CD4-positive, alpha-beta T cell treated with Interleukin-6 at 100 ng/mL for 8 hours (primary cell): ENCODE measurements at places on chromosomes 2 and 18.
A peak's percentile ranks its signal among the peaks of the same experiment; 100 is the strongest.

DNA sequence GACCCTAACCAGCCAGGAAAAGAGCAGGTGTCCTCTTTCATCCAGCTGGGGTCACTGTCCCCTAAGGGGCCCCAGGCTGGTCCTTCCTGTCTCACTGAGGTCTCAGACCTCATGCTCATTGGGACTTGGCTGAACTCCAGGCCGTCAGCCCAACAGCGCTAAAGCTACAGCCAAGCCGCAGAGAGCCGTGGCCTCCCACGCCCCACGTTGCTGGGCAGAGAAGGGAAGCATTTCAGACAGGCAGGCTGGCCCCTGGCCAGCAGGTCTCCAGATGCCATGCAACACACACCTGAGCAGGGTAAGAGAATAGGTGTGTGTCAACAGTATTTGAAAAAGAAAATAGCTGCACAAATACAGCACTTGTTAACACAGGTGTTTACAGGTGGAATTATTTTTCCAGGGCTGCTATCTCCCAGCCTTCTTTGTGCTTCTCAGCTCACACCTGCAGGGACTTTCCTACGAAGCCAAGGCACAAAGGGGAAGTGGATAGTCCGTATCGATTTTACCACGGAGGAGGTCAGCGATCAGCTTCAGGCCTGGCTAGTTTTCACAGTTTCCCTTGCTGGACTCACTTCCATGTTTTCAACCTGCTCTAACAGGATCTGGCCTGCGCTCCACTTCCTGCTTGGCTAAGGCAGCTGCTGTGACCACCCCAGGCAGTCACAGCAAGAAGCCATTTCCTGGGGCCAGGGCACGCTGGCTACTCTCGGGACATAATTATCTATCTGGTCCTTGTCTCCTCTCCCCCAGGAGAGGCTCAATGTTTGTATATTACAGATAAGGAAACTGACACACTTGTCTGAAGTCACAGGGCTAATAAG lies 156.1 kb upstream of the ID2 start:
- no peak for DNase-seq

GRCh38 chr2:128305555-128306080 lies 13.1 kb downstream of the HS6ST1 start:
- DNase-seq = no peak

DNA sequence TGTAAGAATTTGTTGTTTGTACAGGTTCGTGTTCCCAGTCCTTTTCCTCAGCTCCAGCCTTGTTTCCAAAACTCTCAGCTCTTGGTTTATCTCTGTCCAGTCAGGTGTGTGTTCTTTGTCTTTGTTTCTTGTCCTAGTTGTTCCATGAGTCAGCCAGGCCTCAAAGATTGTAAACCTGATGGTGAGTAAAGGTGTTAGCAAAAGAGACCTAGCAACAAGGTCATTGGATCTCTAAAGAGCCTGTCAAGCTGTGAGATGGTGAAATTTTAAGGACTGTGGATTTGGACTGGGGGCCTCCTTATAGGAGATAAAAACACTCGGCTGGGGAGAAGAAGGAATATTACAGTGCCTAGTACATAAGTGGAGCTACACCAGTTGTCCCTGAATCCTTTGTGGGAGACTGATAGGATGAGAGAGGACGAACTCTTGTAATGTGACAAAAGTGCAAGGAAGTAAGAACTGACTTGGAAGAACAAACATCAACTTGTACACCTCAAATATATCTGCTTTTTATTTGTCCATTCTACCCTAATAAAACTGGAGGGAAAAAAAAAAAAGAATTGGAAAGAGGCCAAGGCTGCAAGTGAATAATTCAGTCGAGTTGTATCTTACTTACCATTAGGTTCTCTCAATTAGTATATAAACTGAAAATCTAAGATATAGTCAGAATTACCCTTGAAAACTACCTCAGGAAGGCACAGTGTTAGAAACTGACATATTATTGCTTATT lies 37.2 kb downstream of the ITGA6 start:
- DNase-seq = no peak

- DNase-seq = no peak
Measured at GRCh38 chr18:23875966-23876895, 138.3 kb upstream of the TTC39C start.

DNA sequence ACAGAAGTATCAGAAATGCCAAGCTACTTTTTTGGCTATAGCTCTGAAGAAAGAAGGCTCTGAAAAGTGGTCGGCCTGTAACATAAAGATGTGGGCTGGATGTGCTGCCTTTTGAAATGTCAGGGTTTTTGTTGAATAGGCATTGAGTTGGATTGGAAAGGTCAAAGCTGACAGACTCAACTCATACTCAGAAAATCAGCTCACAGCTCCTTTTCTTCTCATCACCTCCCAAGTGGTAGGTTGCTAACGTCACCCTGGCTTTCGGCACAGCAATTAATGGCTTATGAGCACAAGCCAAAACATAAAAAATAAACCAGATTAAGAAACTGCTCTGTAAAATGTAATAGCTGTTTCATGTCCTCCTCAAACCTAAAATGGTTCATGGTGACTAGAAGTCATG lies 68.3 kb downstream of the KCNF1 start:
- DNase-seq = no peak

GRCh38 chr2:166337932-166338331 lies 37.8 kb downstream of the SCN9A start:
- DNase-seq = no peak

DNA sequence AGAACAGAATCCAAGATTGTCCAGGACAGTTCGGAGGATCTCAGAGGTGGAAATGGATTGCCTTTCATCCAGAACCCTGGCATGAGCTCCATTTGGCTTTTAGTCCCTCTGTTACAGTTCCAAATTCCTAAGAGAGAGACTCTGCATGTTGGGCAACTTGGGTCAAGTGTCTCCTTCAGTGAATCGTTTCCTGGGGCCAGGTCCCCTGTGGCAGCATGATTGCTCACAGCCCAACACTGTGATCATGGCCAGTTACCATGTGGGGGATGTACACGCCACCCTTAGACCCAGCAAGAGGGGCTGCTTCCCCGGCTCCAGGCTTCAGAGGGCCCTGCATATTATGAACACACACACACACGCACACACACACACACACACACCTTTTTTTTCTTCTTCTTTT lies 118.6 kb upstream of the GLI2 start:
- no peak for DNase-seq

- peak; percentile 73 for DNase-seq
Measured at GRCh38 chr2:201642579-201643215, 606 bp downstream of the TMEM237 start.

GRCh38 chr2:85761-86160 lies 39.5 kb upstream of the FAM110C start:
- no peak for DNase-seq

DNA sequence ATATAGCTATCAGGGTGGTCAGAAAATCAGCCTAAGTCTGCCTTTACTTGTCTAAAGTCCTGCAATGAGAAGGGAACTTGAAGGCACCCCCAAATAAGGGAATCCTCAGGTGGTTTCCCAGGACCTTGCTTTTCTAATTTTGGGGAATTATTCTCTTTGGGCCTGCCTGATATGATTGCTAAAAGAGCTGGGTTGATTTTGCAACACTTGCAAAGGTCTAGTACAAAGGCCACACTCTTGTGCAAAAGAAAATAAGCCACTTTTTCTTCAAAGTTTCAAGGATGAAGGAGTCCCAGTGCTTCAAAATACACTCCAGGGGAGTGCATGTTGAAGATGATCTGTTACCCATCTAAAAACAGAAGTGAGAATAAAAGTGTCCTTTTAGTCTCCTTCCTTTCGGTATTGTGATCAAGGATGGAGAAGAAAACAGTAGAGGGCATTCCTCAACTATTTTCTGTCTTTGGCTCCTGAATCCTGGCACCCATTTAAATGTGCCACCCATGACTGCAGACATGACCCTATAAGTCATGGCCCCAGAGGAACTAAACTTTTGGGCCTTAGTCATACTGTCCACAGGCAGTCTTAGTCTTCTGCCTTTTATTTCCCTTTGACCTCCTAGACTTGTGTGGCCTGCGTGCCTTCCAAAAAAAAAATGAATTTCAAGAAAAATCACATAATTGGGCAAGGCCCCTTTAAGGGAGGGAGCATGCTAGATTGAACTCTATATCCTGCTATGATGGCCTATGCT lies 5.1 kb downstream of the SULT1C3 start:
- DNase-seq = no peak

DNA sequence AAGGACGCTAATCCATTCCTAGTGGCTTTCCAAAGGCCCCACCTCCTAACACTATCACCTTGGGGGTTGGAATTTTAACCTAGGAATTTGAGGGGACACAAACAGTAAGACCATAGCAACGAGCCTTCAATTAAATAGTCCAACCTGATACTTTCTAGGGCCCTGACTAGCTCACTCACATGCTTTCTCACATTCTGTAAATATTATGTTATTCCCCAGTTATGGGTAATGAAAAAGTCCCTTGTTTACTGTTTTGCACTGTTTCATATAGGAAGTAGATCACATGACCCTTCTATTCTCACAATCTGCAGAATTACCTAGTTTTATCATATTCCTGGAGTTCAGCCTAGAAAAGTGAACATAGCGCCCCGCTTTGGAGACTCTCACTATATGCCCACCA lies 1212.1 kb upstream of the ACVR2A start:
- no peak for DNase-seq

DNA sequence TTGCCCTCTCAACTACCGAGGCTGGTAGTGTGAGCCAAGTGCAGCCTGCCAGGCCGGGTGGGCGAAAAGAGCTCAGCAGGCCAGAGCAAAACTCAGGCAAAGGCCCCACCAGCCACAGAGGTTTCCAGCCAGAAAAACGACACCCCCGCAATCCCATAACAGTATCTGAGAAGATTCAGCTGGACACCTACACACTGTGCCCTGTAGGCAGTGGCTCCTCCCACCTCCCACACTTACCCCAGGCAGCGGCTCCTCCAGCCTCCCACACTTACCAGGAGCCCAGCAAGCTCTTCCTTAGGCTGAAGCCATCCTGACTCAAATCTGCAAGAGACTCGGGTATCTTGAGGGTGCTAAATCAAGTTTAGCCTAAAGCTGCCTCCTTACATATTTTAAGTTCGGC lies 15.6 kb upstream of the TMEM18 start:
- DNase-seq = no peak

GRCh38 chr18:24878289-24878688 lies 417.9 kb downstream of the HRH4 start:
- no peak for DNase-seq

DNA sequence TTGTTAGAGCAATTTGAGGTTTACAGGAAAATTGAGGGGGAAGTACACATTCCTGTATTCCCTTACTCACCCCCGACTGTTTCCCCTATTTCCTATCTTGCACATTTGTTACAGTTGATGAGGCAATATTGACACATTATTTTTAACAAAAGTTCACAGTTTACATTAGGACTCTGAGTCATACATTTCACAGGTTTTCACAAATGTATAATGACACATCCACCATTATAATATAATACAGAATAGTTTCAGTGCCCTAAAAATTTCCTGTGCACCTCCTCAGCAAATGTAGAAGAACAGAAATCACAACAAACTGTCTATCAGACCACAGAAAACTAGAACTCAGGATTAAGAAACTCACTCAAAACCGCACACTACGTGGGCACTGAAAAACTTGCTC lies 160.6 kb upstream of the RMP24 start:
- no peak for DNase-seq

- DNase-seq = no peak
Measured at GRCh38 chr2:102789349-102790090, 27.7 kb downstream of the TMEM182 start.

DNA sequence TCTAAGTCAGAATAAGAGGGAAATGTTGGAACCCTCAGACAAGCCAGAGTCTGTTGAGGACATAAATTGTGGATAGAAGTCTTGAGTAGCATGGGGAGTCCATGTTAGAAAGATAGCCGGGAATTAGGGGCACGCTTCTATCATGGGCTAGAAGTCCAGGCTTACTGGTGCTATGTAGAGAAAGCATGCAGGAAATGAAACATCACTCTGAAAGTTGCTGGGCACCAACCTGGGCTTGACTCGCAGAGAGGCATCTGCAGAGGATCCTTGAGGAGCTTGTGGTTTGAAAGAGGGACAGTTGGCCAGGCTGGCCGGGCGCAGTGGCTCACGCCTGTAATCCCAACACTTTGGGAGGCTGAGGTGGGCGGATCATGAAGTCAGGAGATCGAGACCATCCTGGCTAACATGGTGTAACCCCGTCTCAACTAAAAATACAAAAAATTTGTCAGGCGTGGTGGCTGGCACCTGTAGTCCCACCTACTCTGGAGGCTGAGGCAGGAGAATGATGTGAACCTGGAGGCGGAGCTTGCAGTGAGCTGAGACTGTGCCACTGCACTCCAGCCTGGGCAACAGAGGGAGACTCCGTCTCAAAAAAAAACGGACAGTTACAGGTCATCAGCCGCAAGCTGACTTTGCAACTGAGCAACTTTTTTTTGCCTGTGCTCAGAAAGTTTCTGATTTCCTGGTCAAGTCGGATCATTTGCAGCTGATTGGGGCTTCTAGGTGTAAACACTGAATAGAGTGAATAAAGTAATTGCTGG lies 24.9 kb downstream of the CERS6 start:
- no peak for DNase-seq

GRCh38 chr2:117065912-117066311 lies 748.6 kb upstream of the DDX18 start:
- no peak for DNase-seq

- DNase-seq = no peak
Measured at GRCh38 chr2:44450082-44450481, 88.3 kb downstream of the CAMKMT start.

DNA sequence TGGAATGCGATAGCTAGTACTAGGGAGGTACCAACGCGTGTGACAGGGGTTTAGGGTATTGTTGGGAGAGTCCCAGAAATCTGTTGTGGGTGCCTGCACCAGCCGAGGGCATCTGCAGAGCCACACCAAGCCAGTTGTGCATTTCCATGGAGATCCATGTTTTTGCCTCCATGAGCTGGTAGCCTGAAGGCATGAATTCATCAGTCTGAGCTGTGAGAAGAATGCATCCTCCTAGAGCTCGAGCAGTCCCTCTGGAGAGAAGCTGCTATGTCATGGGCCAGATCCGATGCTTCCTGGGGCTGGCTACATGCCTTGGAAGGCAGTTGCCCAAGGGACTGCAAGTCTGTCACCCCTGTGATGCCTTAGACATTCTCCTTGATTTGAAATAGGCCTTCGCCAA lies 57.9 kb downstream of the LIPG start:
- DNase-seq = no peak

DNA sequence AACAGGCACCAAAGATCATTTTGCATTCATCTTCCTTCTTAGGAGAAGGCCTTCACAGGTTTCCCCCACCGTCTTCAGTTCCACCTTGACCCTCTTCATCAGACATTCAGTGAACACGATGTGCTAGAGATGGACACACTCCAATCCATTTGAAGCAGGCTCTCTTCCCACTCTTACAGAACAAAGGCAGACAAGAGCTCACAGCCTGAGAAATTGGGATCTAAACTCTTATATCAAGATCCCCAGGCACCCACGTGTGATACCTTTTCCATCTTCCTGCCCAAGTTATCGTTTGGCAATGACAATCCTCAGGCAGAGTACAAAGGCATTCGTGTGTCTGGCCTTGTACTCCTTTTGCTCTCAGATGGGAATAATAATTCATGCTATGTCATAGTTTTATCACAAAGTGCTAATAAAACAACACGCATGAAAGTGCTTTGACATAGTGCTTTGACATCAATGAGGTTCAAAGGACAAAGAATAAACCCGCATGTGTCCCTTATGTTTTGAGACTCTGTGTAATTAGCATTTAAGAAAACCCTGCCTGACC lies 369.3 kb upstream of the KLHL29 start:
- DNase-seq = no peak
